Endothelial cell (in vitro differentiated cells): ENCODE measurements at places on chromosomes 1 and 21. TPM values are rescaled to one million over a fixed set of nuclear protein-coding genes. Genes with fewer than 3 reads are reported as not detected.

The NCMAP gene
- 0.05 TPM for total RNA-seq

The CASQ2 gene
- total RNA-seq = not detected

GRCh38 chr1:172239901-172240300 lies 180.6 kb upstream of the C1orf105 start:
- no peak for DNase-seq

- no peak for DNase-seq
Observed at GRCh38 chr1:223887747-223888418, 42.1 kb upstream of the TP53BP2 start.

DNA sequence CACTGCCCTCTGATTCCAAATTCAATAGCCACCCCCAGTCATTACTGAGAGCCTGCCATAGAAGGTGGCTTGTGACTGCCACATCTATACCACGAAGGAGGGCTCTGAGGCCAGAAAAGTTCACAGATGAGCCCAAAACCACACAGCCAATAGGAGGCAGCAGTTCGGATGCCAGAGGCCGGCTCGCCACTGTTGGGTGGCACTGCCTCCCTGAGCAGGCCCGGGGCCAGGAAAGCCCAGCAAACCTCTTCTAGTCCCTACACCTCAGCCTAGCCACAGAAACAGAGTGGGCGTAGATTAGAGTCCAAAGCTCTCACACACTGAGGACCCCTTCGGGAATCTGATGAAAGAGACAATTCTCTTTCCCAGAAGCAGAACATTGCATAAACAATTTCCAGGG lies 5.9 kb upstream of the CAMK2N1 start:
- no peak for DNase-seq

DNA sequence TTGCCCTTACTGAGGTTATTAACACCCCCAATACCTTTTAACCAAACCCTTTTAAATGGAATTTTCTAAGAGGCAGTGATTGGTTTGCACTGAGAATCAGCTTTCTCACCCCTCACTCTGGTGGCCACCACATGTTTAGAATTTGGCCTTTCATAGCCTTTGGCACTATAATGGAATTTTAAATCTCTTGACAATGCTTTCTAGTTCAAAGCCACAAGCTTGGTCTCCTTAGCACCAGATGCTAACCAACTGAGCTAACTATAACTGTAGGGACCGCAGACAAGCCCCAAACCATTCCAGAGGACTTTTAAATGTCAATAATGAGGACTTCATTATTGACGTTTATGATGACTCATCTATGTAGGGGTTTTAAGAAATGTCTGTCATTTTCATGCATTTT lies 238.7 kb upstream of the SNX7 start:
- DNase-seq = no peak

GRCh38 chr1:22736501-22737080 lies 26.0 kb downstream of the EPHB2 start:
- no peak for DNase-seq

DNA sequence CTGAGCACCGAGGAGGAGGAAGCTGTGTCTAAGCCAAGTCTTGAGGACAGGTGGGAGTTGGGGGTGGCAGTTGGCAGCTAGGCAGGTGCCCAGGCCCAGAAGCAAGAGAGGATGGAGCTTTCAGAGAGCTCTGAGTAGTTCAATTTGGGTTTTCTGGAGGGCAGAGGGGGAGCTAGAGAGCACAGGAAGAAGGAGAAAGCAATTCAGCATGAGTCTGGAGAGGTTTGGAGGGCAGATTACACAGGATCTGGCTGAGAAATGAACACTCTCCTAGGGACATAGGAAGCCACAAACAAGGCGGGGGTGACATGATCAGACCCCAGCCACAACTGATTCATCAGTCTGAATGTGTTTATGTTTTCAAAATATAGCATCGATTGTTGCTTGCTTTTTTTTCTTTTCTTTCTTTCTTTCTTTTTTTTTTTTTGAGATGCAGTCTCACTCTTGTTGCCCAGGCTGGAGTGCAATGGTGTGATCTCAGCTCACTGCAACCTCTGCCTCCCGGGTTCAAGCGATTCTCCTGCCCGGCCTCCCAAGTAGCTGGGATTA lies 23.8 kb downstream of the PTPRF start:
- DNase-seq = peak; percentile 56

GRCh38 chr1:59703226-59703917 lies 111.4 kb upstream of the HOOK1 start:
- DNase-seq = no peak

DNA sequence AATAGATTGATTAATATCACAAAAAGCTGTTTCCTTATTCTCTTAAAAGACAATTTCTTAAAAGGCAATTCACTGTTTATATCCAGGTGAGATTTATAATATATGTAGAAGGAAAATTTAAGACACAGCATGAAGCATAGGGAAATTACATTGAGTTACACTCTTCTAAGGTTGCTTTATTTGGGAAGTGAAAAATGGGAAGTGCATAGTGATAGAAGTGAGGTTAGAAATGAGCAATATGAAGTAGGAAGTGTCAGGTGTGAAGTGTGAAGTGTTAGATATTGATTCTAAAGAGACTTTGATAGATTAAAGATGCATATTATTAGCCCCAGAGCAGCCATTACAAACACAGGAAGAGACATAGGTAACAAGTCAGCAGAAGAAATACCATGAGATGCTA lies 40.3 kb downstream of the FH start:
- DNase-seq = no peak
